Urinary bladder (tissue), 4 donors: ENCODE measurements at places on chromosomes 16 and 17. TPM values are rescaled to one million over a fixed set of nuclear protein-coding genes. Genes with fewer than 3 reads are reported as not detected.

The NEUROD2 gene
- total RNA-seq: not detected

The KIF2B gene
- total RNA-seq: not detected

DNA sequence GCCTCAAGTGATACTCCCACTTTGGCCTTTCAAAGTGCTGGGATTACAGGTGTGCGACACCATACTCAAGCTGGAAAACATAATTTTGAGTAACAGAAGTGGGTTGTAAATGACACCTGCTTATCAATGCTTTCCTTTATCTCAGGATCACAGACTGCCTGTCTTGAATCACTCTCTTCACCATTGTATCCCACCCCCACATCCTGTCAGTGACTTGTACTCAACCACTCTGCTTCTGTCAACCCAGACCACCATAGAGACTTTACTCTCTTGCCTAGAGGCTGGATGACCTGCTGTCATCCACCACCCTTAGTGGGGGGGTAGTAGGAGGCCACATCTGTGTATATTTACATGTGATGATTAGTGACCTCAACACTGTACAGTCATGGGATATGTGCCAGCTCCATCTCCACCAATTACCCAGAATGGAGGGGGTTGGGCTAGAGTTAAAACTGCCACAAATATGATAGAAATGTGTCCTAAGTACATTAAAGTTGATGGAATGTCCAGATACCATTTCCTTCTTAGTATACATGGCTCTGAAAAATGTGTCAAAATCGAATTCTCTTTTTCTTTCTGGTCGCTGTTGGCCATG lies 338.7 kb downstream of the GRIN2A start:
- DNase-seq: no peak

GRCh38 chr17:28369684-28370034 lies 448 bp downstream of the VTN start:
- no peak for DNase-seq

DNA sequence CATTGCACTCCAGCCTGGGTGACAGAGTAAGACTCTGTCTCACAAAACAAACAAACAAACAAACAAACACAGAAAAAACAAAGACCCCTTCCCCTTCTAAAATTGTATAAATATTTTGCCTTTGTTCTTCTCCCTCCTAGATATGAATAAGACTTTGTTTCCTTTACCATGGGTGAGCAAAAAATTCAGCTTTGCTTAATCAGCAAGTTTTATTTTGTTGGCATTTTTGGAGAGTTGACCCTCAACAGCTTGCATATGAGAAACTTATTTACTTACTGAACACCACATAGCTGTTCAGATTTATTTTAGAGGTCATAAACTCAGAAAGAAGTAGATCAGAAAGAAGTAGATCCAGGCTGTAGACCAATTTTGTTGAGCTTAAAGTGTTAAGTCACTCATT lies 395.2 kb upstream of the TOM1L1 start:
- DNase-seq: no peak

GRCh38 chr16:23998771-23999170 lies 163.0 kb downstream of the PRKCB start:
- DNase-seq: no peak

GRCh38 chr16:2042171-2042985 lies 5.3 kb downstream of the NTHL1 start:
- DNase-seq: no peak

DNA sequence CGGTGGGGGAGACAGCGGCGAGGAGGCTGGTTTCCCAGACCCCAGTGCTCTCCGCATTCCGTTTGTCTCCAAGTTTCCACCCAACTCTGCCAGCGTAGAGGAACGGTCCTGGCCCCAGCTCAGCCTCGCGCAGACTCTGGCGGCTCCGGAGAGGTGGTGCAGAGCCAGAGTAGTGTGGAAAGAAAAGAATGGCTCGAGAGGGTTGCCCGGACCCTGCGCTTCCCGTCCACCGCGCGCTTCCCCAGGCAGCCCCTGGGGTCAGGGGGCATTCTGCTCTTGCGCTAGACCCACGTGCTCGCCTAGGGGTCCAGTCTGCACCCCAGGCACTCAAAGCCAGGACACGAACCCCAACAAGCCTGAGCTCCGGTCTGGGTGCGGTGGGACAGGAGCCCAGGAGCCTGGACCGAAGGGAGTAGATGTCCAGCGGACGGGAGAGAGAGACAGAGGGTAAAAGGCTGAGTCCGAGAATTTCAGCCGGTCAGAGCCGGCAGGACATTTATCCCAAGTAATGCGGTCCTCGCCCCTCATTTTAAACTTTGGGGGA lies 3.8 kb downstream of the PMP22 start:
- no peak for DNase-seq

GRCh38 chr17:37365589-37365988 lies 10.2 kb upstream of the C17orf78 start:
- DNase-seq: no peak

- no peak for DNase-seq
Observed at GRCh38 chr17:78974635-78975591, 4.8 kb downstream of the LGALS3BP start.

The PABPN1L gene
- total RNA-seq: not detected

DNA sequence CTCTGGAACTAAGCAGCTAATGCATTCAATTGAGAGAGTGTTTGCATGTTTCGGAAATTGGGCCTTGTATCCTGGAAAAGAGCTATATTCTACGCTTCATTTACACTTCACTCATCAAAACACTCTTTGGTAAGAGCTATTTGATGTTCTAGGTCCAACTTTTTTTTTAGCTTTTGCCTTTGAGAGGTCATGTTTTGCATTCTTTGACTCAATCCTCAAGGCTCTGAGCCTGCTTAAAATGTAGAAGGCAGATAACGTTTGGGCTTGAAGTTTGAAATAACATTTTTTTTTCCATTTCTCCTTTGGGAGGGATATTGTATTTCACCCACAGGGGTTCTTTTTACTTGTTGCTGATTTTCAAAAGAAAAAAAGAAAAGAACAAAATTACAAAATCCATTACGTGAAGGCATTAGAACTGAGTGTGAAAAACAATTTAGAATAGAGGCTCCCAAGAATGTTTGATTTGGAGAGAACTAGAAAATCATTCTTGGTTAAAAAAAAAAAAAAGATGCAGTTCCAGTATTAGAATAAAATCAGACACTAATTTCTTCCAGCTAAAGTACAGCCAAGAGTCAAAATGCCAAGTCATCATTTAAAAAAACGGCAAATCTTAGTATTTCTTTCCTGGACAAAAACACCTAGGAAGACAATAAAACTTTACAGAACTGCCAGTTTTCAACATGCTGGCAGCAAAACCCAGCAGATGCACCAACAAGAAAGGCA lies 268.5 kb downstream of the GRIN2A start:
- DNase-seq: no peak

DNA sequence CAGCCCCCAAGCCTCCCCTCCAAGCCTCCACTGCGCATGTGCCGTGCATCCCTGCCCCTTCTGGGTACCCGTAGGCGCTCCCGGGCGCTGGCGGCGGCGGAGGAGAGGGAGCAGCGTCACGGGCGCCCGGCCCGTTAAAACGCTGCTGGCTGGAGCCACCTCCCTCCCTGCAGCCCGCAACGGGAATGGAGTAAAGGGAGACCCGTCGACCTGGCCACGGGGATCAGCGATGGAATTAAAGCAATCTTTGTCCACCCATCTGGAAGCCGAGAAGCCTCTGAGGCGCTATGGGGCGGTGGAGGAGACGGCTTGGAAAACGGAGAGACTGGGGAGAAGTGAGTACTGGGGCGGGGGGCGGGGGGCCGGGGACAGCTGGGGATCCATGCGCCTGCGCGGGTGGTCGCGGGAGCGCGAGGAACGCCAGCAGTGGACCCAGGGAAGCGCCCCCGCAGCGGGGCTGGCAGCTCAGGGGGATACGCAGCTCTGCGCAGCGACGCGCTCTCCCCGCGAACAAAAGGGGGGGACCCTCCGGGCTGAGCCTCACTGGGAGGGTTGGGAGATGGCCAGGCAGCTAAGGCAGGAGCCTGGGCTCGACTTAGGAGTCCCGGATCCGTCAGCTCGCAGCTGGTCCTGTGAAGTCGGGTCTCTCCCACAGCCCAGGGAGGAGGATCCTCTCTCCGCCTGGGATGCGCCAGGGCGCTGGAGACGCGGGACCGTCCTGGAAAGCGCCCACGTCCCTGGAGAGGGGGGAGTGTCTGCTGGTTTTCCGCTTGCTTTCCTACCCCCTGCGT lies at the start of gene BMERB1:
BMERB1 (plus strand) TSS at position 164 of the 791 bp plus-strand sequence; CDS start at position 230, 66 bp downstream.
- peak; percentile 45 for DNase-seq

DNA sequence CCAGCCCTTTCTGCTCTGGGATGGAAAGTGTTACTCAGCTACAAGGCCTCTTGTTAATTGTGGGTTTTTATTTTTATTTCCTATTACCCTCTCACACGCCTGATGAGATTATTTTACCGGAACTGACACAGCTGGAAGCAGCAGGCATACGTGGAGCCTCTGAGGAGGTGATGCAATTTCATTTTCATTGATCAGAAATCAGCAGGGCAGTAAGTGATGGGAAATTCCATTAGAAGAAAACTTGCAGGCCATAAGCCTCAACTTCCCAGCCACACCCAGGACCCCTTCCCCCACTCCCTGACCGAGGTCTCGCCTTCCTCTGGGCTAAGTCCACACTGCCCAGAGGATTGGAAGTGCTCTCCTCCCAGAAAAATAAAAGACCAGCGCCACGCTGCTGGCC lies 69.7 kb downstream of the ZFHX3 start:
- DNase-seq: no peak

DNA sequence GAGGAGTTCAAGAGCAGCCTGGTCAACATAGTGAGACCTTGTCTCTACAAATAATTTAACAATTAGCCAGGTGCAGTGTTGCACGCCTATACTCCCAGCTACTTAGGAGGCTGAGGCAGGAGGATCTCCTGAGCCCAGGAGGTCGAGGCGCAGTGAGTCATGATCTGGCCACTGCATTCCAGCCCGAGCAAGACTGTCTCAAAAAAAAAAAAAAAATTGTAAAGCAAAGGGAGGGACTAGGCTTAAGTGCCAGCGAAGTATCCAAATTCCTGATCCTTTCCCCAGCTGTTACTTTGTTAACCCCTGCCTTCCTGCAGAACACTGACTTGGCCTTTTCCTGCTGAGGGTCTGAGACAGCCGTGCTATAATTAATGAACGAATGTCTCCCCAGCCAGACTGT lies 2.7 kb downstream of the GDPD3 start:
- DNase-seq: no peak

DNA sequence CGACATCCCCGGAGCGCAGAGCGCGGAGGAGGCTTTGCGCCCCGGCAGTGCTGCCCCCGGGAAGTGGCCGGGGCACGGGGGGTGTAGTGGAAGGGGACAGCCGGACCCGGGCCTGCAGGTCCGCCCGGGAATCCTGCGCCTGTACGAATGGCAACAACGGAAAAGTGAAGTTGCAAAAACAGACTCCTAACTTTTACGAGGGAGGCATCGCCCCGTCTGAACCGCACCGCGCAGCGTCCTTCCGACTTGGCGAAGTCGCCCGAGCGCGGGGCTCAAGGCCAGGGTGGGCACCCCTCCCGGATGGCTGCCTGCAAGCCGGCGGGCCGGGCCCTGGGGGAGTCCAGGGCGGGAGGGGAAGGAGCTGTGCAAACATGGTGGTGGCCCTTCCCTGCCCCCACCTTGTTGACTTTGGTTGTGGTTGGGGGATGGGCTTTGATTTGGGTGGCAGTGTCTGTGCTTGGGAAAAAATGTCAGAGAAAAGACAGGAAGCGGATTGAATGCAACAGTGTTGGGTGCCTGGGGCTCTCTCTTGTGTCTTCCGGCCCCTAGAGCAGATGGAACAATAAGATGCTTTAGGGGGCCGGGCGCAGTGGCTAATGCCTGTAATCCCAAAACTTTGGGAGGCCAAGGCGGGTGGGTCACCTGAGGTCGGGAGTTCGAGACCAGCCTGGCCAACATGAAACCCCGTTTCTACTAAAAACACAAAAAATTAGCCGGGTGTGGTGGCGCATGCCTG lies 675 bp downstream of the RNF213 start:
- DNase-seq: no peak

- no peak for DNase-seq
Observed at GRCh38 chr17:3678821-3679530, 10.4 kb downstream of the EMC6 start.

DNA sequence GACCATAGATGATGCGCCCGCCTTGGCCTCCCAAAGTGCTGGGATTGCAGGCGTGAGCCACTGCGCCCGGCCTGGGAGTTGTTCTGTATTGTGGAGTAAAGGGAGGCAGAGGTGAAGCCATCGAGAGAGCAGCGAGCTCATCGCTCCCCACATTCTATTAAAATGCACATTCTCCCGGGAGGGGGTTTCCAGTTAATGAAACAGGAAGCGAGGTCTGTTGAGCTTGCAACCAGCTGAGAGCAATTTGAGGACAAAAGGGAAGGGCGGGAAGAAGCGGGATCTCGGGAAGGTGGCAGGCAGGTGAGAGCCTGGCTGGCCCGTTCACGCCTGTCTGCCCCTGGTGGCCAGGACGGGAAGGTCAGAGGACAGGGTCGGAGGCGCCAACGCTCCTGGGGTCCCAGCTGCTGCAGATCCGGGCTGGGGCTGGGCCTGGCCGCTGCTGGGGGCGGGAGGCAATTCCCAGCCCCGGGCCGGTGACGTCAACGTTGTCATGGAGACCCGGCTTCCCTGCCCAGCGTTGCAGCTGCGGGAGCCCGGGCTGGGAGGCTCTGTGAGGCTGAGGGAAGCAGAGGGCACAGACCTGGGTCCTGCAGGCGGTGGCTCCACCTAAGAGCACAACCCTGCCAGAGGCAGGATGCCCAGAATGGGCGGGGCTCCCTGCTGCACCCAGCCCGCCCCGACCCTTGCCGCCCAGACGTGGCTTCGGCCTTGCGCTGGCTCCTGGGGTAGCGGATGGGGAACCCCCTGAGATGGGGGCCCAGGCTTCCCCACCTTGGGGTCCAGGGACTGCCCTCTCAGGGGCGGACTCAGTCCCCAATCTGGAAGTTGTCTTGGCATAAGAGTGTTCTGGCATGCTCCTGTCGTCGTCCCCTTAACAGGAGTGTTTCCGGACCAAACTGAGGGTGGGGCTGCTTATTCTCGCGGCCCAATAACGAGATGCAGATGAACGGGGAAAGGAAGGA lies 48.7 kb upstream of the PLCG2 start:
- DNase-seq: no peak

DNA sequence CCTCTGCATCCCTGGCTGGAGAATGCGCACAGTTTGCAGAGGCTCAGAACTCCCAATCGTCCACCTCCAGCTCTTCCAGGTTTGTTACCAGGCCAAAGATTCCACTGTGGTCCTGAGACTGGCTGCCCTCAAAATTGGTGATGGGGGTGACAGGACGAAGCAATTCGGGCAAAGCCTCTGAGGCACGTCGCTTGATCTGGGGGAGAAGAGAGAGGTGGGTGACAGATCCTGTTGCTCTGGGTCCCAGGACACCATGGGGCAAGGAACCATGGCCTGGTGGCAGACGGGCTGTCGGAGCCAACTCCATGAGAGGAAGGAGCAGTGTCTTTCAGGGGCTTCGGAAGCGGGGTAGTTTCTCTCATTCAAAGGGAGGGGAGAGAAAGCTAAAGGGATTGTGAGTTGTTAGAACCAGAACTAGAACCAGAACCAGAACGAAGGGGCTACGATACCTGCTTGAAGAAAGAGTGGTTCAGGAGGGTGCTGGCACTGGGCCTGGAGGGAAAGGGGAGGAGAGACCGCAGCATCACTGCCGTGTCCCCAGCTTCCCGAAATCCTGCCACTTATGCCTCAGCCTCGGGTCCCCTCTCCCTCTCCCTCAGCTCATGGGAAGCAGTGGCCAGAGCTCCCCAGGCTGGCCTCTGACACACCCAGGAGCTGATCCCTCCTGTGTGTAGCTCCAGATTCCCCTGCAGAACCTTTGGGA lies 3.8 kb upstream of the LIMD2 start:
- no peak for DNase-seq

GRCh38 chr16:15879255-15879811 lies 9.1 kb downstream of the CEP20 start:
- DNase-seq: no peak

The ZSCAN10 gene
- total RNA-seq: not detected
